ENCODE measurements at places on chromosomes 16 and 17.
A peak's percentile ranks its signal among the peaks of the same experiment; 100 is the strongest.

- DNase-seq: peak; percentile 40
Measured at GRCh38 chr16:84735849-84736586, 36.2 kb downstream of the USP10 start.

DNA sequence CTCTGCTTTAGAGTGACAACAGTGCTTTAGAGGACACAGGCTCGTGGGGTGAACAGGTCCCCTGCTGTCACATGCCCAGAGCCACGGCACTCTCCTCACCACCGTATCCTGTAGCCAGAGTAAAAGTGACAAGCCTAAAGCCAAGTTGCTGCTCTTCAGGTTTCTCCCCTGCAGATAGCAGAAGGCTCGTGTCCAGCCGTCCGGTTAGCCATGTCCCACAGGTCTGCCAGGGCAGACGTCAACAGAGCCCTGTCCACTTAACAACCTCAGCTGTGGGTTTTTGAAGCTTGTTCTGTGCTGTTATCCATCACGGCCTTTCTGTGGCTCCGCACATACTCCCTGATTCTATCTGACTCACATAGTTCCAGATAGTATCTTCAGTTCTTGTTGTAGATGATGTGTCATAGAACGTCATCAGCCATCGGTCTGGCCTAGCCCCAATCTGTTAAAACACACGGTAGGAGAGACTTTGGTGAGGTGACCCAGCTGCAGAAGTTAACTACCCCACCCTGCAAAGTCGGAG, 100.7 kb downstream of the SOCS1 start:
- peak; percentile 60 for DNase-seq

GRCh38 chr17:74042744-74043486, 160.6 kb upstream of the RPL38 start:
- DNase-seq: peak; percentile 87

DNA sequence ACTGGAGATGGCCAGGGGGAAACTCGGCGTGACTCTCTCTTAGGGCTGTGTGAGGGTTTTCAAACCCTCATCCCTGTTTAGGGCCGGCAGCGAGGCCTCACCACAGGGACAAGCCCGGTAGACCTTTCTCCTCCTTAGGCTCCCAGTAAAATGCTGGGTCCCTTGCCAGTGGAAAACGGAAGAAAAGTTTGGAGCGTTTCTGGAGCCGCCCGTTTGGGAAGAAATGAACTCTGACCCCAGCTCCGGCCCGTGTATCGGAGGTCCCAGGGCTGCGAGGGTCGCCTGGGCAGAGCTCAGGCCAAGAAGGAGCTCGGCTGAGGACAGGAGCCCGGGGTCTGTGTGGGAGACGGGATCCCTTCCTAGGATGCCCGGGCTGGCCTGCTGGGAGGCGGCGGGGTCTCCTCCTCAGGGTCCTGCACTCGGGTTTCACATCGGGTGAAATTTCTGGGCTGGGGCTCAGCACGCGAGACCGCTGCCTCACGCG, 23.2 kb downstream of the ZNF213 start:
- no peak for DNase-seq

- DNase-seq: no peak
Measured at GRCh38 chr17:18280249-18280648, 19.8 kb downstream of the MIEF2 start.

DNA sequence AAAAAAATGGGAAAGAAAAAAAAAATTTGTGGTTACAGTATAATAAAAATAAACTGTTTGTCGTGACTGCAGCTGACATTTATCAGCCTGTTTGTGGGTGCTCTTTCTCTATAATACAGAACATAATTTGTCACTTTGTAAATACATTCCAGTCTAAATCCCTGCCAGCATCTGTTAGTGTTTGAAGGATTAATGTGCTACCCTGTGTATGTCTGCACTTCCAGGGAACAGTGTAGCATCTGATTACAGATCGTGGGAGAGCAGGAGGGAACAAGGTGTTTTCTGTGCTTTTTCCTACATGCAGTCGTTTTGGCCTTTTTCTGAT, 265.1 kb downstream of the WWOX start:
- no peak for DNase-seq

DNA sequence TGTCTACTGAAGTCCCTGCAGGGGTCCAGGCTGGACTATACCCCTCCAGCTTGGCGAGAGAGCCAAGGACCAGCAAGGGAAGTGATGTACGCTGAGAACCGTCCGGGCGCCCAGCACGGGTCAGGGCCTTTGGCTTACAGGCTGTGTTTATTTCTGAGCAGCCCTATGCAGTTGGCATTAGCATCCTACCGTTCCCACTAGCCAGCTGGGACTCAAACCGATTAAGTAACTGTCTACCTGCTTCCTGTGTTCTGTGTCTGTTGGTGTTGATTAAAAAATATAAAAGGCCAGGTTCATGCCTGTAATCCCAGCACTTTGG, 73.8 kb downstream of the CMIP start:
- no peak for DNase-seq

GRCh38 chr17:62109378-62109902, 44.4 kb upstream of the MED13 start:
- peak; percentile 88 for DNase-seq

- no peak for DNase-seq
Measured at GRCh38 chr17:8046929-8047768, 8.3 kb downstream of the ALOX15B start.

GRCh38 chr17:16938031-16938430, 33.9 kb downstream of the TNFRSF13B start:
- no peak for DNase-seq

GRCh38 chr16:89323120-89323960, 105.8 kb downstream of the ZNF778 start:
- DNase-seq: no peak

DNA sequence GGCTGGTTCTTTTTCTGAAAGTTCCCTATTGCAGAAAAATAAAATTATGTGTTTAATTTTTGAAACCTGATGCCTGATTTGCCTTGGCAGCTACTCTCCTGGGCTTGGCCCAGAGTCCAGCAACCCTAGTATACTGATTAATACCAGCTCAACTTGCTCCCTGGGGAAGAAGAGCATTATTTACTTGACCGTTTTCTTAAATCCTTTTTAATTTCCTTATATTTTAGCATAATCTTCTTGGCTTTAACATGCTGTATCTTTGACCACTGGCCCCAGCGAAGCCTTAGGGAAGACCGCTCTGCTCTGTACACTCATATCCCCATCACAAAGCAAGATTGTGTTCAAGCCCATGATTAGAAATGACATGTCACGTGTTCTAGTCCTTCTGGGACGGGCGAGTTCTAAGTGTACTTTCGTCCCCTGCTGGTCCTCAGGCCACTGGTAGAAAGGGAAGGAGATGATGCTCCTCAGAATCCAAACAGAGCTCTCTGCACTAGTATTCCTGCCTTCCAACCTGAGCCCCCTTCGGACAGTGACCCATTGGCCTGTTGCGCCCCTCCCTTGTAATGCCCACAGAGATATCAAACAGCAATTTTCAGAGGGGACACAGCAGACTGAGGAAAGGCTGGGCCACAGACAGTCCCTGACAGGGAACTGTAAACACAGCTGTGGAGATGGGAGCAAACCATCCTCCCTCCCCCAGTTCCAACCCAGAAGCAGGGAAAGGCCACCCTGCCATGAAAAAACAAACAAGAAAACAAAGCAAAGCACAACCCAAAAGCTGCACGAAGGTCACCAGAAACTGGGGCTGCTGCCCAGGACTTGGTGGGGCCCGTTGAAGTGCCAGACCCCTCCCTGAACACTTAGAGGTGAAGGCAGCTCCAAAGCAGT, 4.3 kb upstream of the EZH1 start:
- DNase-seq: no peak

DNA sequence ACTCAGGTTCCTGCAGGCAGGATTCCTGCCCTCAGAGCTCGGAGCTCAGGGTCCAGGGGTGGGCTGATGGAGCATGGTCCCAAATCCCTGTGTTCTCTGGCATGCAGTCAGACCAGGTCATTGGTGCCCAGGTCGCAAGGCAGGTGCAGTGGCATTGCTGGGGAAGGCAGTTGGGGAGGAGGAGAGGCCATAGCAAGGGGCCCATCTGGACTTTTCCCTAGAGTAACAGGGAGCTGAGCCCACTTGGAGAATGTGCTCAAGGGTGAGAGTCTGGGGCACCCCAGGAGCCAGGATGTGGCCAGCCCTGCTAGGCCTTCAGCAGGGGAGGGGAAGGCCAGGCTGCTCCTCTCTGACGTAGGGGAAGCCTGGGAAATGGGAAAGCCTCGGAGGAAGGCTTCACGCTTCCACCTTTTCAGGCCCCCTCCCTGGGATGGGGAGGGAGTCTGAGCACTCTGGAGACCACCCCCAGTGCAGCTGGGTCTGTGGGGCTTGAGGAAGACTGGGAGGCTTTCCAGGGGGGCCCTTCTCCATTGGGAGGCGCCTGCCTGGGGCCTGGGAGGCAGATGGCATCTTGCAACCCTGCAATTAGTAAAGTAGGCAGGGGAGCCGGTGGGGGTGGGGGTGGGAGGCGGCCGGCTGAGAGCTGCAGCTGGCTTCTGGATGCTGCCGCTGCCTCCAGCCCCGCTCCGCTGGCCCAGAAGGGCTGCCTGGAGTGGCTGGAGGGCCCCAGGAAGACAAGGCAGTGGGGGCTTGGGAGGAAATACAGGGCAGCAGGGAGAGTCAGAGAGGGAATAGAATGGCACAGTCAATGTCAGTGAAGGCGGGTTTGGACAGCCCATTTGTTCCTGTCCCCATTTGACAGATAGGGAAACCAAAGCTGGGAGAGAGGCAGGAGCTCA, 21.1 kb upstream of the DOK4 start:
- DNase-seq: no peak

- no peak for DNase-seq
Measured at GRCh38 chr16:83201748-83202147, 575.0 kb downstream of the CDH13 start.

DNA sequence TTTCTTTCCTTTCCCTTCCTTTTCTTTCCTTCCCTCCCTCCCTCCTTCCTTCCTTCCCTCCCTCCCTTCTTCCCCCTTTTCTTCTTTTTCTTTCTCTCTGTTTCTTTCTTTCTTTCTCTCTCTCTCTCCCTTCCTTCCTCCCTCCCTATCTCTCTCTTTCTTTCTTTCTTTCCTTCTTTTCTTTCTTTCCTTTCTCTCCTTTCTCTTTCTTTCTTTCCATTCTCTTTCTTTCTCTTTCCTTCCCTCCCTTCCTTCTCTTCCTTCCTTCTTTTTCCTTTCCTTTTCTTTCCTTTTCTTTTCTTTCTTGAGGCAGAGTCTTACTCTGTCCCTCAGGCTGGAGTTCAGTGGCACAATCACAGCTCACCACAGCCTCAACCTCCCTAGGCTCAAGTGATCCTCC, 31.0 kb downstream of the DEXI start:
- DNase-seq: no peak

DNA sequence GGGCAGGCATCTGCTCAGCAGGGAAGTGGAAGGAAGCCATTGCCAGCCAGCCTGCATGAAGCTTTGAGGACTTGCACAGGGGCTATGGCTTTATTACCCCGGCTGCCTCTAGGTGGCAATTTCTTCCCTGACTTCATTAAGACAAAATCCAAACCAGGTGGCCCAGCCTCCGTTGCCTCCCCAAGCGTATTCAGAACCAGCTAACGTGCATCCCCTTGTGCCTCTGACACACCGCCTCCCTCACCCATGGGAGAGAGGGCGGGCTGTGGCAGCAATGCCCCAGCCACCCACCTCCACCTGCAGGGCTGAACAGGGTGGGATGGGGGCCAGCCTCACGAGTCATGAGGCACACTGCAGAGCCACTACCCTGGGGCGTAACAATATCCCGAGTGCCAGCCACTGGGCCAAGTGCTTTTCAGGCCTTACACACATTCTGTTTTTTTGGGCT, 6.8 kb downstream of the KIFC3 start:
- DNase-seq: peak; percentile 44

DNA sequence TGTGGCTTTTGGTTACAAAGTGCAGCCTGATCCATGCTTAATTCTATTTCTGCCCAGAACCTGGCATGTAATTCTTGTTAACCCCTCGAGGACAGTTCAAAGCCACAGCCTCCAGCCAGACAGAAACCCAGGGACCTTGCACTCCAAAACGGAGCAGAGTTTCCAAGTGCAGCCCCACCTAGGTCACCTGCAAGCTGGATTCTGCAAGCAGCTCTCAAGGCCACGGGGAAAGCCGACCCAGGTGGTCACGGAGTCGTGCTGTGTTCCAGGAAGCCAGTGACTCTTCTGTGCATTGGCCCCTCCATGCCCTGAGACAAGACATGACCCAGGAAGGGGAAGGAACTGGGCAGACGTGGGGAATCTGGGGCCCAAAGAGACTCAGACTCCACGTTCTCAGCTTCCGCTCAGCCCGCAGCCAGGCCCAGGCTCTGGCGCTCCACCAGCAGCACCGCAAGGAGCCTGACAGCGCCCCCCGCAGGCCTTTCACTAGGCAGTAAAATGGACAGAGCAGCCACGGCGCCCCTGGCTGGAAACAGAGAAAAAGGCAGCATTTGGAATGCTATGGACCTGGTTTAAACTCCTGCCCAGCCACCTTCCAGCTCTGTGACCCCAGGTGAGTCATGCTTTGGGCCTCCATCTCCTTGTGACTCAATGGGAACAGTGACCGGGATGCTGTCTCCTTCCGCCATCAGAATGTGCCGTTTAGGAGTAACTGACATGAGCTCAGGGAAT, 27.3 kb upstream of the GSG1L start:
- no peak for DNase-seq

GRCh38 chr17:42107597-42108576, 4.6 kb downstream of the DHX58 start:
- DNase-seq: peak; percentile 93

- DNase-seq: no peak
Measured at GRCh38 chr17:45168991-45169752, 7.5 kb downstream of the HEXIM2 start.

- peak; percentile 35 for DNase-seq
Measured at GRCh38 chr17:56478836-56479447, 114.6 kb upstream of the NOG start.

- no peak for DNase-seq
Measured at GRCh38 chr17:40995116-40995515, 1.2 kb upstream of the KRTAP3-3 start.

DNA sequence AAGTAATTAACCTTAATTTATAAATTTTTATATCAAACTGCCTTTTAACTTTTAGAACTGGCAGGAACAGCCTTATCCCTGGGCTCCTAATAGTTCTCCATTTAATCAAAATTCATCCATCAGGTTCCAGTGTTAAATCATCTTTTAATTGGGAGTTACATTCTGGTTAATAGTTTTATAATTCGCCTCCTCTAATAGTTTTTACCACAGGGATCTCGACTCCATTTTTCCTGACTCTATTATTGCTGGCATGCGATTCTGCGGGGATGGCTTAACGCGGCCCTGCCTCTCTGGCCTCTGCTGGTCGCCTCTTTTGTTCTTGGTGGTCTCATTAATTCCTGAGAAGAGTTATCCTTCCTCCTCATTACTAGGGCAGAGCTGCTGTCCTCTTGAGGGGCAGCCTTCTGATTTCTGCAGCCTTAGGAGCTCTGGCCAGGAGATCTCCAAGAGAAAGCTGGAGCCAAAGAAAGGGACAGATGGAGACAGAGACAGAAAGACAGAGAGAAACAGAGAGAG, 71.1 kb downstream of the MRM1 start:
- DNase-seq: no peak

- no peak for DNase-seq
Measured at GRCh38 chr16:82589407-82589806, 37.4 kb upstream of the CDH13 start.

- no peak for DNase-seq
Measured at GRCh38 chr16:5176505-5176904, 78.9 kb upstream of the EEF2KMT start.

GRCh38 chr16:676913-677312, 1.4 kb downstream of the RHBDL1 start:
- DNase-seq: no peak
